ENCODE measurements at places on chromosomes 12 and 14.
A peak's percentile ranks its signal among the peaks of the same experiment; 100 is the strongest.

- no peak for DNase-seq
Measured at GRCh38 chr14:34072921-34073320, 122.0 kb upstream of the EGLN3 start.

- DNase-seq: peak; percentile 6
Measured at GRCh38 chr14:50978888-50979287, 34.6 kb upstream of the PYGL start.

DNA sequence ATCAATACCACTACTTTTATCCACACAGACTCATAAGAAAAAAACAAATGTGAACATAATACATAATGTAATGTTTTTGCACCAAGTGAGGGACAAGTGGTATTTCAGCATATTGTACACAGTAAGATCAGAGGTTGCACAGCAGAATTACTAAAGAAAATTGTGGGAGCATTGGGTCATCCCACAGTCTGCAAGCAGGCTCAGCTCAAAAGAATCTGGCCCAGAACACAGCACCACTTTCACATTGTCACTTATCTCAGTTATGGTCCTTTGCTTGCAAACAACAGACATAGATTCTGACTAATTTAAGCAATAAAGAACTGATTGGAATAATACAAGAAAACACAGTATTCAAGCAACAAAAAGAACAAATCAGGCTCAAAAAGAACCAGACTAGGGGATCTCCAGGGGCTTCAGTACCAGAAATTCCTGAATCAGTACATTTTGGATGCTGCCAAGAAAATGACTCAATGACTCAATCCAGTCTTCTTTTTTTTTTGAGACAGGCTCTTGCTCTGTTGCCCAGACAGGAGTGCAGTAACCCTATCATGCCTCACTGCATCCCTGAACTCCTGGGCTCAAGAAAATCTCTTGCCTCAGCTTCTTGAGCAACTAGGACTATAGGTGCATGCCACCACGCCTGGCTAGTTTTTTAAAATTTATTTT, 42.9 kb upstream of the EEA1 start:
- no peak for DNase-seq

- DNase-seq: no peak
Measured at GRCh38 chr14:100376751-100377171, 53.6 kb downstream of the SLC25A47 start.

DNA sequence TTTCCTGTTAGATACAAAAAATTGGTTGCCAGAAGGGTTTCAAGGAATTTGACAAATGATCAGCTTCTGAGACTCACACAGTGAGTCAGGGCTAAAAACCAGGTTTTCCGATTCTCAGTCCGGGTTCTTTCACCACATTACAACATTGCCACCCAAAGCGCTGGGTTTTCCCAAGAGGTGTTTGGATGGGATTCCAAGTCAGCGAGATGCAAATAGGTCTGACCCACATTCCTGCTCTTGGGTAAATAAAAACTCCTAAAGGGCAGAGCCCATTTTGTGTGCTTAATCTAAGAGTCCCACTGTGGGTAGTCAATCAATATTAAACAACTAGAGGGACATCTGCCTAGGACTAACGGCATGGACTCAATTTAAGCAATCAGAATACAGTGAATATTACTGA, 5.4 kb upstream of the RIC8B start:
- no peak for DNase-seq

- peak; percentile 8 for DNase-seq
Measured at GRCh38 chr12:131390412-131391334, 320.2 kb upstream of the SFSWAP start.
